ENCODE measurements at places on chromosomes 4 and X.

DNA sequence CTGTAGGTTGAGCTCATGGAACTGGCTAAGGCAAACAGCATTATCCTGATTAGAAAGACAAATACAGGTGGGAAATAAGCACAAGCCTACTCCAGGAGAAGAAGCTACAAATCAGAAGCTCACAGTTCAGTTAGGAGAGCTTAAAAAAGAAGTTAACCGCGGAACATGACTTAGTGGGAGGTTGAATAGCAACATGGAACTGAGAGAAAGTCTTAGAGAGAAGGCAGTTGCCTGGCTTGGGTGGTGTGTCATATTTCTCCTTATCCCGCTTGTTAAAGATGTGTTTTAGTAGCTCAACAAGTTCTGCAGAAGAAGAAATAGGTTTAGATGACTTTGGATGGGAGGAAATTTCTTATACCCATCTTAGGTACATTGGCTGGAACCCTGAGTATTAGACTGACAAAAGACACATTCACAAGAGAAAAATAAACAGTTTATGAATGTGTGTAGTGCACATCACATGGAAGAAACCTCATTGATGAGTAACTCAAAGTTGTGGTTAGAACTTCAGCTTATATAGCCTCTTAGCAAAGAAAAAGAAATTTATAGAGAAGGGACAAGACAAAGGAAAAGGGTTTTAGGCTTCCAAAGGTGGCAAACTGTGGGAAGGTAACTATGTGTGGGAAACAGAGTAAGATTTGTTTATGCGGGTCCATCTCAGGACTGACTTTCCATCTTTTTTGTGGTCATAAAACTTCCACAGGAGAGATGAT lies 37.4 kb upstream of the RXFP1 start:
- no peak for DNase-seq

- DNase-seq = no peak
Measured at GRCh38 chr4:169716677-169717076, 41.1 kb downstream of the HPF1 start.

DNA sequence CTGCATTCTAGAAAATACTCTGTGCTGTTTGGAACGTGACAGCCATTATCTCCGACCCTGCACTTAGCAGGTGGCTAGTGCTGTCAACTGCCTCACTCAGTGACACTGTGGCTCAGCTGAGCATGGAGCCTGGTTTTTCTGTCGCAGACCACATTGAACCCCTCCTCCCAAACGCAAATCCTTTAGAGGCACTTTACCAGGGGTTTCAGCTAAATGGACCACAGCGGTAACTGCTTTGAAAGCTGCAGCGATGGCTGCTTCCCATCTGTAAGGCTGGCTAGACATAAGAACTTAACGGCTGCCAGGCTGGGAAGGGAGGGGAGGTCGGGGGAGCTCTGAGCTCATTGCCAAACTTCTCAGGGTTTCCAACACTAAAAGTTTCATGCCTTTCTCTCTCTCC lies 8.1 kb downstream of the SLC34A2 start:
- DNase-seq = no peak

DNA sequence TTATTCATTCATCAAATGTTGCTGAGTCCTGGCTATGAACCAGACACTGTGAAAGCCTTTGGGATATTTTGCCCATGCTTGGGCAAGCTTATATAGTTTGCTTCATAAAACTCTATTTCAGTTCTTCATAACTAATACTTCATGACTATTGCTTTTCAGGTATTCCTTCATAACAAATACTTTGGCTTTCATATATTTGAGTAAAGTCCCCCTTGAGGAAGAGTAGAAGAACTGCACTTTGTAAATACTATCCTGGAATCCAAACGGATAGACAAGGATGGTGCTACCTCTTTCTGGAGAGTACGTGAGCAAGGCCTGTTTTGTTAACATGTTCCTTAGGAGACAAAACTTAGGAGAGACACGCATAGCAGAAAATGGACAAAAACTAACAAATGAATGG lies 1.7 kb upstream of the AFP start:
- no peak for DNase-seq

DNA sequence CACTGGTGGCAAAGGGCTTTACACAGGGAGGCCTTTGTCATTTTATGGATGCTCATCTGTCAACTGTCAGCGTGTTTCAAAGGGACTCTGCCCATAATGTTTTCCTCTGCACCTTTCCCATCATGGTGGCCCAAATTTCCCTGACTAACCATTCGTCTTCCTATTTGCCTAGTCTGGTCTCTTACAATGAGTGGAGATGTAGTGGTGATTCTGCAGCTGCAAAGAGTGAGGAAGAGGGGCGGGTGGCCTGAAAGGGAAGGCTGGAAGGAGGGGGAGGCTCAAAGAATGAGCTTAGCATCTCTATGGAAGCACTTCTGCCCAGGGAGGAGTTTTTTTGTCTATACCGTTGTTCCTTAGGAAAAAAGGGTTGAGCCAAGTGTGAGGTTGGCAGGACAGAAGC lies 447.5 kb downstream of the NKX6-1 start:
- DNase-seq = no peak

GRCh38 chrX:152537373-152537772 lies 86.3 kb upstream of the GABRA3 start:
- DNase-seq = no peak

GRCh38 chr4:155569960-155570515 lies 96.6 kb upstream of the GUCY1A1 start:
- no peak for DNase-seq

DNA sequence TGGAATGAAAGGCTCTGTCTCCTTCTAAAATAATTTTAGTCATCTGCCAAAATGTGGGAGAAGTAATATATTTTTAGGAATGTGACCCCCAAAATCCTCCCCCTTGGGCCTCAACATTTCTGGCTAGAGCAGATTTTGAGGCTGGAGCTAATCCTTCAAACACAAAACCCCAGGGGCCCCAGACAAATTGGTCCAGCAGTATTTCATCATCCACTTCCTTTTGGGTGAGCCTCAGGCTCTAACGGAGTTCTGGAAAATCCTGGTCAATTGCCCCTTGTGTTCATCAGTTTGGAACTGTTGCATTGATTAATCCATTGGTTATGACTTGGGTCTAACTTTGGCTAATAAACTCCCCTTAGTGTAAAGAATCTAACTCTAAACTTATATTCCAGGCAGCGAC lies 67.4 kb upstream of the PCDH19 start:
- DNase-seq = no peak

DNA sequence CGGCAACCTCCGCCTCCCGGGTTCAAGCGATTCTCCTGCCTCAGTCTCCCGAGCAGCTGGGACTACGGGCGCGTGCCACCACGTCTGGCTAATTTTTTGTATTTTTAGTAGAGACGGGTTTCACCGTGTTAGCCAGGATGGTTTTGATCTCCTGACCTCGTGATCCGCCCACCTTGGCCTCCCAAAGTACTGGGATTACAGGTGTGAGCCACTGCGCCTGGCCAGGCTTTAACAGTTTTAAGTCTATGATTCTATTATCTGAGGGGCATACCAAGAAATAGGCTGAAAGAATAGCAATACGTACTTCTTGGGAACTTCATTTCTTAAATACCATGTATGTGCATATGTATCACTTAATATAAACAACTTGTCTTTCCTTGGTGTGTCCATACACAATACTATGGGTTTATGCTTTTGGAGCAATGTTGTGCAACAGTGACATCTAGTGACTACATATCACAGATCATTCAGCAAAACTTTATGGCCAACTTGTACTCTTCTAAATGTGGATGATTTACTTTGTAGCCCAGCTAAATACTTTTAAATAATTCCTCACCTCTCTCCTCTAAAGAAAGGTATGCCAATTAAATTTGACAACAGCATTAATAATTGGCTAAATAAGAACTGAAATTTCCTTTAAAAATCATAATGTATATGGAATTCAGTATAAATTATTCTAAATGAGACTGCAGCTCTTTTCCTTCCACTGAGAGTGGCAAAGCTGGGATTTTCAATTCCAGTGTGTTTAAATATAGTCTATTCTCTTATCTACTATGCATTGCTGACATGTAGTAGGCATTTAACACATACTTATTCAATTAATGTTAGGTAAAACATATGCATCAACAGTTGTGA lies 10.4 kb downstream of the SLC9B1 start:
- DNase-seq = no peak

GRCh38 chrX:3728454-3728853 lies 15.0 kb upstream of the PRKX start:
- DNase-seq = no peak

GRCh38 chr4:183830438-183830985 lies 74.6 kb upstream of the STOX2 start:
- DNase-seq = no peak

GRCh38 chrX:13126775-13127174 lies 82.4 kb upstream of the FAM9C start:
- DNase-seq = no peak

DNA sequence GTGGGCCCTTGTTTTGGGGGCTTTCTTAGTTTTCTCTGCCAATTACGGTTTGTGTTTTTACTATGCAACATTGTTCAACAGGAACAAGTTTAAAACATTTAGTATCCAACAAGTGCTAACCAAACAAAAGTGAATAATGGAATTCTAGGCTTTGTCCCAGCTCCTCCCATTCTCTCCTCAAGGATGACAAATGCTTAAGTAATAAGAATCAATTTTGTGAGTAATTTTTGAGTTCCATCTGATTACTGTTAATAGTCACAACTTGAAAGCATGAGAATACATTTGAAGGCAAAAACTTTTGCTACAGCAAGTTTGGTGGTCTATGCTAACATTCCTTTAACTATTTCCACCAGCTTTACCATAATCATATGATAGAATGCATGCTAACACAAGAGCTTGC lies 78.1 kb upstream of the HPGD start:
- no peak for DNase-seq

DNA sequence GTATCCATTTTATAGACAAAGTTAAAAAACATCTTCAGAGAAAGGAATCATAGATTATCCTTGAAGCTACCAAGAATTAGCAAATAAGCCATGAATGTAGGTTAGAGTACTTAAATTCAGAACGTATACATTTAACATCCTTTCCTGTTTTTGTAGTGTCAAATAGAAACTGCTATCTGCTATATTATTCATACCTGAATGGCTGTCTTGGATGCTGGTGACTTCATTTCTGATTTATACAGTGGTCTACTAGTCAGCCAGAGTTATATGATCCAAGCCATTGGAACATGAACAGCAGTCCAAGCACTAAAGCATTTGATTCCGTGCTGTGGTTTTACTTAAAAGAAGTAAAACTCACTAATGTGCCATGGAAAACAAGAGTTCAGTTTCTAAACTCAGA lies 58.3 kb upstream of the VSIG4 start:
- no peak for DNase-seq

DNA sequence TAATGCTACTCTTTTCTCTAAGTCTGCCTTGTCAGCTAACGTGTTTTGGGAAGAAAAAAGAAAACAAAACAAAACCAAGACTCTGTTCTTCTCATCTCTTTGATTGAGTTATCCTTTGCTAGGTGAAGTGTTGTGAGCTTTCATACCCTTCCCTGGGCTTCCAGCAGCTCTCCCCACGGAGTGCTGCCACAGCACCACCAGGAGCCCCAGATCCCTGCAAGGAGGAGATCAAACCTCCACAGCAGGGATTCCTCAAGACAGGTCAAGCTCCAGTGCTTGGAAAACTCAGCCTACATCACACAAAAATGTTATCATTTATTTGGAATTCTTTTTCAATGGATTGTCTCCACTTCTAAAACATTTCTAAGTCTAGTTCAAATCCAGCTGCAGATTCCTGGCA lies 1981.9 kb upstream of the TENM3 start:
- no peak for DNase-seq

DNA sequence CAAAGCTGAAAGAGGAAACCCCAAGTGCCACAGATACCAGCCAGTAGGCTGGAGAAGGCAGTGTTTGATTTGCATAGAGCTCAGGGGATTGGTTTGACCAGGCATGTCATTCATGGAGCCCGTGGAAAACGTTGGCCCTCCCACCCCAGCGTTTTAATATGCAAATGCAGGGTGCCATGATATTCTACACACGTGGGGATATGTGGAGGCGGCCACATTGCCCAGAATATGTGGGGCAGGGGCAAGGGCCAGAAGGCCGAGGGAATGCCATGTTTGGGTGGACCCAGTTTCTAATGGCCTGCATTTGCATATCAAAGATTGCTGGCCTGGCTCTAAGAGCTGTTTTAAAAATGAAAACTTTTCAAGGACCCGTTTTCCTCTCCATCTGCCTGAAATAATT lies 71.1 kb downstream of the MAP9 start:
- DNase-seq = no peak

GRCh38 chr4:52234561-52235440 lies 183.7 kb downstream of the SPATA18 start:
- DNase-seq = no peak

DNA sequence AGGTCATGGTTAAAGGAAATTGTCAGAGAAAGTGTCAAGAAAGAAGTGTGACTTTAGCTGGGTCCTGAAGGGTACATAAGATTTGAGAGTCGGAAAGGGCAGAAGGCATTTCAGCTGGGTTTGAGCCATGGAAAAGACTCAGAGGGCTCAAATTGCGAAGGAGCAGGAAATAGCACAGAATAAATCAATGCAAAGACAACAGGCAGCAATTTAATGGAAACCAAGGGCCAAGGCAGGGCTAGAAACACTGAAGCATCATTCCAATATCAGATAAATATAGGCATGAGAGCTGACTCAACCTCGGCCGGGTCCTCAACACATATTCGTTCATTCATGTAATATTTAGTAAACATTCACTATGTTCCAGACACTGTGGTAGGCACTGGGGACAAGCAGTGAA lies 3.6 kb upstream of the FMR1 start:
- DNase-seq = no peak

DNA sequence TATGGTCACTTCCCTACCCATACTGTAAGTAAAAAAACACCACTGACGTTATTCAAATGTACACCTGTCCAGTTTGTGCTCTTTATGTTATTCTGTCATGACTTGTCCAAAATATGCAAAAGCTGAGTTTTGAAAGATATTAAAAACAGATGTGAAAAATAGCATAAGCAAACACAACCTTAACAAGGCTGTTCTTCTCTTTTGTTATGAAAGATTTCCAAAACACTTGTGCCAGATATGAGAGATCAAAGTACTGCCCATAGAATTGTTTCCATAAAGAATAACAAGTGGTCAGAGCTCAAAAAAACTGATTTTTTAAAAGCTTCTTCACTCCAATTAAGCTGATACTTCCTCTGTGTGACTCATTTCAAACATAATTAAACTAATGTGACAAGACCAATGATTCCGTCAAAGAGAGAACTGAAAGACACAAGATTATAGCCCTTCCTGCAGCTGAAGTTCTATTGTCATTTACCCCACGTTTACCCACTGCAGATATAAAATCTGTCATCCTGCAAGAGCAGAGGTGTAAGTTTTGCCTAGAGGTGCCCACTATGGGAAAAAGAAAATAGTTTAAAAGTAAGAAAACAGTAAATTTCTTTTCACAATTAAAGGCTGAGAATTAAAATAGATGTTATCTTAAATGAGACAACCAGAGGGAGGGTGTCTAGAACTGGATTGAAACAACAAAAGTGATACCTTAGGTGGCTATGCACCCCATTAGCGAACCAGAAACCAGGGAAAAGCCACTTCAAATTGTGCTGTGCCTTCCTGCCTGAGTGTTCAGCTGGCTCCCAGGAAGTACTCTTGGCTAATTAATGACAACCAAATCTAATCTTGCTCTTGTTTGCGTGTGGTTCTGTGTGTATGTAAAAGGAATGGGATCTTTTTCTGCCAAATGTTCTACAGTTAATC lies 30.1 kb downstream of the RASSF6 start:
- no peak for DNase-seq

- no peak for DNase-seq
Measured at GRCh38 chrX:38154340-38154739, 66.3 kb downstream of the SRPX start.
